ENCODE measurements at places on chromosomes 16 and 17.

- no peak for DNase-seq
Observed at GRCh38 chr17:53971361-53971760, 148.6 kb downstream of the KIF2B start.

GRCh38 chr17:13346081-13346533, 255.6 kb downstream of the HS3ST3A1 start:
- no peak for DNase-seq

DNA sequence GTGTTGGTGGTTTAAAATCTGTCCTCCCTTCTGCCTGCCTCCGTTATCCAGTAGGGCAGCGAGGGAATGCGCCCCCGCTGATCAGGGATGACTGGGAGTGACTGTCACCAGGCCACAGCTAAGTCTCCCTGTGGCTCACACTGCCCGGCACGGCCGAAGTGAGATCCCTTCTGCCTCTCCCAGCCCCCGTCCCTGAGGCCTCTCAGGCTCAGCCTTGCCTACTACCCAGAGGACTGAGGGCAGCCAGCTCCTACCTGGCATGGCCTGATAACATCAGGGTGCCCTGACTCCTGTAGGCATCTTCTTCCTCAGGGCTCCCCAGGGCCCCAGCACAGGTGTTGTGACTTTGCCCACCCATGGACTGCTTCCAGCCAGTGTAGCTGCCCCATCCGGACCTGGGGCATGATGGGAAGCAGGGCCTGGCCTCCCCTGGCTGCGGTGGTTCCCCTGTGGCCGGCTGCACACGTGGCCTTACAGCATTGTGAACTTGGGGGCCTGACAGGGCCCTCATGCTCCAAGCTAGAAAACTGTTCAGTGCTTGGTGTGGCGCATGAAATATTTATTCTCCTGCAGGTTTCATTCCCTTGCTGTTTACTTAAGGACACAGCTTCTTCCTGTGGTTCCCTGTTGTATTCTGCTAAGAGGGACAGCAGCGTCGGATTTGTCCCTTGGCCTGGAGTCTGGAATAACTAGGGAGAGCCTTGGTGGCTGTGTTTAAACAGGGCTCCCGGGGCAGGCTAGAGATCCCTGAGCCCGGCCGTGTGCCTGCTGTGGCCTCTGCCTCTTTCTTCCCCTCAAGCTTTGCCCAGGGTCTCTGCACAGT, 30.0 kb downstream of the GINS2 start:
- DNase-seq: no peak

DNA sequence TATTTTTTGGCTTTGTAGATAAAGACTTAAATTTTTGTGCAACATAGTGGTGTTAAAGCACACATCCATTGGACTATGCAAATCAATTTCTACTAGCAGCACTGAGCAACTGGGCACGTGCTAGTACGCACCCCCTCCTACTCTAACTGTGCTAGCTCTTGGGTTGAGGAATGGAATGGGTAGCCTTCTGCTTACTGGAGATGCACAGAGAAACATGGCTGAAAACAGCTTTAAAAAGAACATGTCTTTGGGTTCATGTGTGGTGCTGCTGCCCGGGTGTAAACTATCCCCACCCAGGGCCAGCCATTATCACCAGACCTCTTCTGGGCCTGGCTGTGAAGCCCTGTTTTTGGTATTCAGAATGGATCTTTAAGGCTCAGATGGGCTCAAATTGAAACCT, 7.3 kb downstream of the ESRP2 start:
- DNase-seq: no peak

Data from A673 (cell line).